ENCODE measurements at places on chromosomes 4 and X.

DNA sequence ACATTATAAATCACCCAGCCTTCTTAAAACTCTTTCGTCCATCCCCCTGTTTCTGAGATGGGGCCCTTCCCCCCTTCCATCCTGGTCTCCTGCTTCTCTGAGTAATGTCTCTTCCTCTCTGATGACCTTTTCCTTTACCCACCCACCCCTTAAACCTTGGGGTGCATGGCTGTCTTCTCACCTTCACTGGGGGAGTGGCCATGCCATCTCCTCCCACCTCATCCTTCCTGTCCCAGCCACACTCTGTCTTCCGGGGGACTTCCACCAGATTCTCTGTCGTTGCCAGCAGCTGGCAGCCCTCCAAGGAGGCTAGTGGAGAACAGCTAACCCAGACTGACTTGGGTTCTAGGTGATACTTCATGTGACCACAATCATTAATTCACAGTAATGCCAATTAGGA lies 83.2 kb upstream of the SCML1 start:
- DNase-seq = peak; percentile 48

DNA sequence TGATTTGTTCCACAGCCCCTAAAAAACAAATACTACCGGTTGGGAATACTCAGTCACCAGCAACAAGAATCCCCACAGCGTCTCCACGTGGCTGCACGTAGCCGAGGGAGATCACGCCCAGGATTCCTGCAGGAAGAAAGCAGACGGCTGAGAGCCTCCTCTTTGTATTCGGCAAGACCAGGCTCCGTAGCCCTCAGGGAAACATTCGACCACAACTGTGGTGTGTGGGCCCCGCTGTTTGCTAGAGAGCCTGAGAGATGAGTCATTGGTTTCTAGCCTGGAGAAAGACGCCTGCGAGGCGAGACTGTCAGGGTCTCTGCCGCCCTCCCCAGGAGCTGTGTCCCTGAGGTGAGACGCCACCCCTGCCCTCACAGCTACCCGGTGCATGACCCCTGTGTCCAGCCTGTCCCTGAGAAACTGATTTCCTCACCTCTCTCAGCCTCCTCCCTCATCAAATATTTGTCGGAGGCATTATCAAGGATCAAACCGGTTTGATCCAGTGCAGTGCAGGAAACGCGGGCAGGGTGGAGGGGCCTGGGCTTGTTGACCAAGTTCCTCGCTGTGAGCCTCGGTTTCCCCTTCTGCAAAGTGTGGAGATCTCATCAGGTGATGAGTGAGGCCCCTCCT lies 4.7 kb upstream of the S100P start:
- DNase-seq = peak; percentile 83

DNA sequence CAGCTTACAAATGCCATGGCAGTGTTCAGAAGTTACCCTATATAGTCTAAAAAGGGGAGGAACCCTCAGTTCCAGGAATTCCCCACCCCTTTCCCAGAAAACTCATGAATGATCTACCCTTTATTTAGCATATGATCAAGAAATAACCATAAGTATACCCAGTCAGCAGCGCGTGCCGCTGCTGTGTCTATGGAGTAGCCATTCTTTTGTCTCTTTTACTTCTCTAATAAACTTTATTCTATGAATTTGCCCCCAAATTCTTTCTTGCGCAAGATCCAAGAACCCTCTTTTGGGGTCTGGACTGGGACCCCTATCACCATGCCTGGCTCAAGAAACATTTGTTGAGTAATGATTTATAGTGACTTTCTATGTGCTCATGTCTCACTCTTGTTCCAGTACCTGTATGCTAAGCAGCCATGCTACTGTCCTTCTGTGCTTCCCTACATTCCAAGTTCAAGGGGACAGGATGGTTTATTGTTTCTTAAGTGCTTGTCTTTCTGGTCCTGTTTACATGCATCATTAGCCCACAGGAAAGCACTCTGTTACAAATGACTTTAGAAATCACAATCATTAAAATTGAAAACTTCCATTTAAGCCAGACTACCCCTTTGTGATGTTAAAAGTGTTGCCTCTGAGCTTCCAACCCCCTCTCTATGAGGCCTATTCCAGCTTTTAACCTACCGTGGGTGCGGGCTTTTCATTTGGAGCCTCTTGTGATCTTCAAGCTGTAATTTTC lies 63.4 kb upstream of the S100G start:
- no peak for DNase-seq

DNA sequence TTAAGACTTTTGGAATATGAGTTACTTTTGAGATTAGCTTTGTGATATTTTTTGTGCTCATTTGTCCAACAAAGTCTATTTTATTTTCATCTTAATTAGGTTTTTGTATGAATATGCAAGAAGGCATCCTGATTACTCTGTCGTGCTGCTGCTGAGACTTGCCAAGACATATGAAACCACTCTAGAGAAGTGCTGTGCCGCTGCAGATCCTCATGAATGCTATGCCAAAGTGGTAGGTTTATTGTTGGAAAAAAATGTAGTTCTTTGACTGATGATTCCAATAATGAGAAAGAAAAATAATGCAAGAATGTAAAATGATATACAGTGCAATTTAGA lies 10.8 kb downstream of the ALB start:
- DNase-seq = no peak

DNA sequence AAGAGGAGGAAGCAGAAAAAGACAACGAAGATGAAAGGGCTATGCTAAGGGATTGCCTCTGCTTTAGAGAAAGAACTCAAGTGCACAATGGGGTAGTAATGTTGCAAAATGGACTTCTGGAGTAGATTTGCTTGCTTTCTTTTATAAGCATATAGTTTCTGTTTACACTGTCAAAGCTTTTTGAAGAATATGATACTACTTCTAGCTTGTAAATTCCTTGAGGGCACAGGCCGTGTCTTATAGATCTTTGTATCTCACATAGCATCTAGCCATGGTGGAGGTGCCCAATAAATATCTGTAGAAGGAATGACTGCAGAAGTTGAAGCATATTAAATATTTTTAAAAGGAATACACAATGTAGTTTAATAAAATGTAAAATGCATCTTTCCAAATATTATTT lies 147.8 kb upstream of the ZIC3 start:
- no peak for DNase-seq

DNA sequence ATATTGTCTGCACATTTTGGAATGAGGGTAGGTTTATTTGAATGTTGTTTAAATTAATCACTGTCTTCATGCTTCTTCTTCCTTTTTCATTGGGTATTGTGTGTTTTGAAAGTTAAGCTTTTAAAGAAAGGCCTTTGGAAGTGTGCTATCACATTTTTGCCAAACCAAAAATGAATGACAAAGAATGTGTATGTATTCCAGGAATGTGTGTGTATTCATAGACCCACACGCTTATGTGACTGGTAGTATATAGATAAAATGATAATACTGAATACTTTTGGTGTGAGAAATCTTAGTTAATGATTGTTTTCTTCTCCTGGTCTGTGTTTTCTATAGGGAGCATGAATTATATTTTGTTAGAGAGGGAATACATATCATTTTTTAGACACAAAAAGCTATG lies 404.4 kb downstream of the TLL1 start:
- no peak for DNase-seq
